ENCODE measurements at places on chromosomes 12 and 14.

DNA sequence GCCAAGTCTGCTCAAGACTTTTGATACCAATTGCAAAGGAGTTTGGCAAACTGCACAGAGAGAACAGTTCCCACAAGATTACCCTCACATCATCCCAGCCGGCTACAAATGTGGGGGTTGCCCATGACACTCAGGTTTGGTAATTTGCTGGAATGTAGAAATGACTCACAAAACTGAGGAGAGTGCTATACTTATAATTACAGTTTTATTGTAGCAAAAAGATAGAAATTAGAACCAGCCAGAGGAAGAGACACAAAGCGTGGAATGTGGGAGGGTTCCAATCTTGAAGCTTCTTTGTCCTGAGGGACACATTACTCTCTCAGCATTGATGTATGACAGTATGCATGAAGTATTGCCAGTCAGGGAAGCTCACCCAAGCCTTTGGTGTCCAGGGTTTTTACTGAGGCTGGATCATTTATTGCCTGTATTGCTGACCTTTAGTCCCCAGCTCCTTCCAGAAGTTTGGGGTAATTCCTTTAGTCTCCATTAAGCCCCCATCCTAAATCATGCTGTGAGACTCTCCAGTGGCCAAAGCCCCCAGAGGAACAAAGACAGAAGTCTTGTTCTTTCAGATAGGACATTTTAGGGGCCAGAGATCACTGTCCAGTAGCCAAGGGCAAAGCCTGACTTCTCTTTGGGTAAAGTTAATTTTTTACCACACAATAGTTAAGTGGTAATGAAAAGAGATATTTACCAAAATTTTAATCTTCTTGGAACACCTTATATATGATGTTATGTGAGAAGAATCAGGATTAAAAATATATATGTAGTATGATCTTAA, 9.9 kb downstream of the TBK1 start:
- no peak for DNase-seq

- DNase-seq: no peak
Observed at GRCh38 chr12:47938093-47938492, 25.3 kb upstream of the TMEM106C start.

GRCh38 chr12:128426511-128426910, 159.5 kb downstream of the TMEM132C start:
- no peak for DNase-seq

- no peak for DNase-seq
Observed at GRCh38 chr14:99685596-99685995, 1.5 kb downstream of the CYP46A1 start.

GRCh38 chr14:76509311-76509710, 133.4 kb downstream of the ESRRB start:
- no peak for DNase-seq

- no peak for DNase-seq
Observed at GRCh38 chr12:66341126-66341525, 38.8 kb downstream of the HELB start.

DNA sequence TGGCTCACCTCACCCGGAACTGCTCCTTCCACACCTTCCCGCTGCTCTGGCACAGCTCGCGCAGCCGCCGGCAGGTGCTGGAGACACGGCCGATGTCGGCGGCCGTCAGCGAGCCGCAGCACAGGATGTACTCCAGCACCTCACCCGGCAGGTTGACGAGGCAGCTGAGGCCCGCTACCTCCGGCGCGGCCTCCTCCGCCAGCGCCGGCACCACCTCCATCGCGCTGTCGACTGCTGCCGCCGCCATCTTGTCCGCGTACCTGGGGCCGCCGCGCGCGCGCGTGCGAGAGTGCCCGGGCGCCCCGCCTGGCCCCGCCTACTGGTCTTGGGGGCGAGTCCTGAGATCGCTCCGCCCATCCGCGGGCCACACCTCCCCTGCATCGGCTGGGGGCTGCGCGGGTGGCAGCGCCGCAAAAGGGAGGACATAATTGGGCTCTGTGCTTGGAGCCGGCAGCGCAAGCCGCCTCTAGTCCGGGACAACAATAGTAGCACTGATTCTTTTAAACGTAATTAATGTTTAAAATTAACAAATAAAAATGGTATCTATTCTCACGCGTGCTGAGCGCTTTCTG, at the start of gene FBXO21:
Gene FBXO21 (minus strand): TSS at position 261 of the 572 bp plus-strand sequence. CDS start 14 bp downstream, at position 247.
- DNase-seq: peak; percentile 95

DNA sequence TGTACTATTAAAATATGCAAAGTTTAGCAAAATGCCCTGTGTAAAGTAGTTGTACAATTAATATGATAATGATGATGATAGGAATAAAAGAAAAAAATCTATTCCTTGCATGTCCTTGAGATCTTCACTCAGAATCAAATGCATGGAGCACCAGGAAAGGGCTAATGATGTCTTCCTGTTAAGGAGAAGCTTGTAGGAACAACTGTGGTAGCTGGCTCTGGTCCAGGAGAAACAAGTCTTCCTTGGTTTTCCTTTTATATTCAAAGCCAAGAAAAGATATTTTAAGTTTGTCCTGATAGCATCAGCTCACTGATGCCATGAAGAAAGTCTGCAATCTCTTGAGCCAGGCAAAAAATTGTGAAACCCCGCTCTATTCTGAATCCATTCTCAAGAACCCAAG, 138.9 kb downstream of the PIK3C2G start:
- no peak for DNase-seq

DNA sequence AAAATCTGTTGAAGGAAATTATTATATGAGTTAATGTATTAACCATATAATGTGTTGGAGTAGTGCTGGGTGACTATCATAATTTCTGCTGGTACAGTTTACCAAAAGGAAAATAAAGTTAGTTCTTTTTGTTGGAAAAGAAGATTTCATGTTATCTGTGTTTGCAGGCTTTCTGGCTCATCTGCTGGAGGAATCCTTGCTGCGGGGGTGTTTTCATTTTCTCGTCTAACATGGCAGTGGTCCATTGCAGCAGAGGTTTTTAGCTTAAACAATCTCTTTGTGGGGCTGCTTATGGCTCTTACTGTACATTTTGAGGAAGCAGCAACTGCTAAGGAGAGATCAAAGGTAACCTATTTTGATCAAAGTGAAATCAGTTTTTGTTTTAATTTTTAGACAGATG, 24.1 kb downstream of the TMEM260 start:
- DNase-seq: no peak
